ENCODE measurements at places on chromosomes 6 and 20.

DNA sequence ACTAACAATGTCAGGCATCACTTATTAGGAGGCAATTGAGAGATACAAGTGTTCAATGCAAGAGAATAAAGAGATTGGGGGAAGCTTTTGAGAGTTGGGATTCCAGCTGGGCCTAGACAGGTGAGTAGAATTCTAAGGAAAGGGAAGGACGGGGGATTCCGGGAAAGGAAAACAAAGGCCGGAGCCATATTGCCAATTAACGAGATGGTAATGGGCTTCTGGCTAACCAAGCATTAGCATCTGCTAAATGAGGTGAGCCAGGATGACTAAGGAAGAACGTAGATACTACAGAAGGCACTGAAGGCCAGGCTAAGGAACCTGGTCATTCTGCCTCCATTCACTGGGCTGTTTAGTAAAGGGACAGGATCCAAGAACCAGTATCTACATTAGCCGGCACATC lies 10.5 kb downstream of the FYN start:
- DNase-seq = no peak

DNA sequence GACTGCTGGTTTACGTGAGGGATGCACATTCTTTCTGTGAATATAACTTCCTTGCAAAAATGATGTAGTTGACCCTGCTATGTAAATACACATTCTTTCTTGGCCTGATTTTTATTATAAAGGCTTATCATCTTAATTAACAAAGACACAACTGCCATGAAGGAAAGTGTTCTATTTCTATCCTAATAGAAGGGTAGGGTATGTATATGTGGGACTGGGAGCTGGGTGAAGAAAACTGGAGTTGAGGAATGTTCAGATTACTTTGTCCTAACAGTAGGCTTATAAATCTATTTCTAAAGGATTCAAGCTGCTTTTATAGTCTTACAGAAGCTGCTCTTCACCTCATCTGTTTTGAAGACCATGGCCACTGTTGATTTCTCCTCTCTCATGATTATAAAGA lies 76.5 kb upstream of the RGS17 start:
- DNase-seq = no peak

DNA sequence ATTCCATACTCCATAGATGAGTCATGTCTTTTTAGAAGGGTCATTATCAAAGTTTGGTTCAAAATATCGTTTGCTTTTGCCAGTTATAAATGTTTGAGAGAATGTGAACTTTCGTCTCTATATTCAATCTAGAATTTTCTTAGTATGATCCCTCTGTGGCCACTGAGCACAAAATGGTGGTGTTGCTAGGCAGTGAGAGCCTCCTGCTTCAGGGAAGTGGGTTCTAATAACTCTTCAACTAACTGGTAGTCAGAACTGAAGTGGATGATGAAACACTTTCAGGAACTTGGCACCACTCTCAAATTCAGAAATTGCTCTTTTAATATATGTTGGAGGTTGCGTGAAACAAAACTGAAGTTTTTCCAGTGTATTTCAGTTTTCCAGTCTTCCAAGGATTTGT lies 125.0 kb upstream of the DOK5 start:
- no peak for DNase-seq

- DNase-seq = no peak
Measured at GRCh38 chr6:96195272-96195671, 179.5 kb downstream of the FUT9 start.

DNA sequence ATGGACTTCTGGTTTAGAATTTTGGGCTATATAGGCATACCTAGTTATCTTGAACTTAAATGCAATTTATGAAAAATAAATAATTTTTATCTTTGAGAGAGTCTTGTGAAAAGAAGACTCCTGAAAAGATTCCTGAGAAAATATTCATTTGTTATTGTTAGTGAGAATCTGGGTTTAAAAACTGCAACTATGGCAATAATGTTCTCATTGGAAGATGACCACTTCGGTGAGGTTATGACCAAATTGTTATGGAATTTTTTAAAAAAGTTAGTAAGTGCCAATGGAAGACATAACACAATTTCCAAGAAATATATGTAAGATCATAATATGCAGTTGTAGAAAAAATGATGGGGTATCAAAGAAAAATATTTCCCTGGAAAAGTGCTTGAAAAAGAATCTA lies 46.3 kb downstream of the GRIK2 start:
- no peak for DNase-seq

DNA sequence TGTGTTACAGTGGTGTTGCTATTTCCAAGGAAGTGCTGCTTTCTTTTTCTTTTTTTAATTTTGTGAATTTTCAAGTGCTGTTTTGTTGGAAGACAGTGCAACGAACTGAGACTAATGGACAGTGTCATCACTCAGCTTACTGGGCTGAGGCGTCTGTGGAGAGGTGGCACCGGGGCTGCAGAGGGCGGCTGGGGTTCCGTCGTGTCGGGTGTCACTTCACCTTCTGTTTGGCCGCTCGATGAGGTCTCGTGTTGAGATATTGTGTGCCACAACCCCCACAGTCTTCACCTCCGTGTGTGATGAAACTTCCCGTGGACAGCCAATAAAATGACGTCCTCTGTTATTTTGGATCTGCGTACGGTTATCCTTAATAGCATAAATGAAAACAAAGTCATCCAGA lies 149.4 kb upstream of the SNX9 start:
- no peak for DNase-seq

GRCh38 chr20:33067806-33068205 lies 11.6 kb upstream of the BPIFB4 start:
- DNase-seq = no peak

DNA sequence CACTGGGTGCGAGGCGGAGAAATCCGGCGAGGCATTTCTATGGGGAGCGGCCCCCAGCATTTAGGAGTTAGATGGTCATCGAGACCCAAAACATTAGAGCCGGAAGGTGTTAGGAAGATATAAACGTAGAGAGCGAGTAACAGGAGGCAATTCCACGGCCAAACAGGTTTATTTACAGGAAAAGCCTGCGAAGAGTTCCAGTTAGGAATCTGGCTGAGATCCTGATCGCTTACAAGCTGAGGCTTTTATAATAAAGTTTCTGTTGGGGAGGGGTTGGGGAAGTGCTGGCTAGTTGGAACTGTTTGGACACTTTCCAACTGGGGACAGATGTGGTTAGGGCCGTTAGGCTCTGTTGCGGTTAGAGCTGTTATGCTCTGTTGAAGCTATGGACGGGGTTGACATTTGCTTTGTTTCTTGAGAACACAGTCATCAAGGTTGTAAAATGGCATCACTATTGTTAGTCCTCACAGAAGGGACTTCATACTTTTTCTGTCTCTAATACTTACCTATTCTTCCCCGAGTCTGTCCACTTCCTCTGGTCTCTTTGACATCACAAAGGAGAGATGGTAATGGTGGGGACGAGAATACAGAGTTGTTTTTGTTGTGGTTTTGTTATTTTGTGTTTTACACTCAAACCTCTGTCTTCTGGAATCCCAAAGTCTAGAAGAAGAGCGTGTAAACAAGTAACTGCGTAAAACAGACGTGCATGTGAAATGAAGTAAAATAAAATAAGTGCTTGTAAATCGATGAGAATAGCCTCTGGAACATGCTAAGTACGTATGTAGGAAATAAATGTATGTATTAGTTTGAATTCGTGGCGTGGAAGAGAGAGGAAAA lies 554 bp upstream of the ZSCAN31 start:
- no peak for DNase-seq

- no peak for DNase-seq
Measured at GRCh38 chr6:7232351-7232750, 80.6 kb downstream of the SSR1 start.

- DNase-seq = no peak
Measured at GRCh38 chr6:112251171-112251875, 3.0 kb downstream of the LAMA4 start.

DNA sequence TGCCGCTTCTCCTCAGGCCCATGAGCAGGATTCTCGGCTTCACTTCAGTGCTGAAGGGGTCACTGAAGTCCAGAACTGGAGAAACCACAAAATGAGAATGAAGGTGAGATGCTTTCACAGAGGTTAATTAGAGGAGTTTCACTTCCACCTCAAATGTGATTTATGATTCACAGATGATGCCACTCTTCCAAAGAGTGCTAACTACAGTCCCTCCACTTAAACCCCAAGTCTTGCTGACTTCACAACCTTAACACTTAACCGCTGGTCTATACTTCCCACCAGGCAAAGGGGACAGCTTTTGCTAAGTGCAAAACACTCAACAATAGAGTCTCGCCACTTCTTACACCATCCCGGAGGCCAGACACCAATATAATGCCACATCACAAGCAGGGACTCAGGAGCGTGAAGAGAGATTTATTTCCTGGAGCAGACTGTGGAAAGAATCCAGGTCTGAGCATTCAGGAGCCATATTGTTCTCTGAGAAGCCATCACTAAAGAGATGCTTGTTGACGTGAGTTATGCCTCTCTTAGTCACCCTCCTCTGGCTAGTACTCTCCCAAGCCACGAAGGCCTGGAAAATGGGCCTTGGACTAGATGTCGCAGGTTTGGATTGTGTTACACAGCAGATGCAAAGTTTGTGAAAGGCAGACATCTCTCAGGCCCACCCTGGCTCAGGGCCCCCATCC lies 24.4 kb downstream of the RRAGD start:
- DNase-seq = no peak

- no peak for DNase-seq
Measured at GRCh38 chr20:41395667-41396664, 29.3 kb upstream of the EMILIN3 start.

DNA sequence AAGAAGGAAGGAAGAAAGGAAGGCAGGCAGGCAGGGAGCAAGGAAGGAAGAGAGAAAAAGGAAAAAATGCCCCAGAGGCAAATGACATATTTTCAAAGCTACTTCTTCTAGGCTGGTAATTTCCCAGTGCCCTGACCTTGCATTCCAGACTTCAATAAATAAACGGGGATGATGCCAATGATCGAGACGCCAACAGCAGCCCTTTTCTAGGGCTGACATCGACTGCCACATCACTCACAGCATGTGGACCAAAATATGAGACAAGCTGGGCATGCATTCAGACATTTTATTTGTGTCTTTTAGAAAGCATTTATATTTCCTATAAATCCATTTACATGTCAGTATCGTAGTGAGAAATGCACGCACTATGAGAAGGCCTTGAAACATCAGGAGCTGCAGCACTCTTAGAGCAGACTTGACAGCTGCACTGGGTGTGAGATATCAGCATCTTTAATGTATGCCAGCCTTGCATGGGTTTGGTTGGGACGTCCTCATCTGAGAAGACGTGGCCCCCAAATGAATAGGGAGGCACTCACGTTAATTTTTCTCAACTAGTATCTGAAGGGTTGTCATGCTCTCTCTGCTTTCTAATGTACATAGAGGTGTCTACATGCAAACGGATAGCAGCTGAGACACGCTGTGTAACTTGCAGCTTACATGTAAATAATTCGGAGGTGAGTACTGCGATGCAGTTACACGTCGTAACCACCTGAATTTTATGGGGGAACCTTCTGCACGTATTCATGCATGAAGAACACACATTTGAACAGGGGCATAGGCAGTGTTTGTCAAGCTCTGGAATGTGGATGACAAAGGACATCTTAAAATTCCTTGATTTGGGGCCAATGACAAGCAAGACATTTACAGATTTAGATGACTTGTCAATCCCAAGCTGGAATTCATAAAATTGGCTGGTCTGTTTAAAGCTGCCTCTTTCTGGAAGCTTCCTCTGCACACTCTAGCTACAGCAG lies 149.1 kb upstream of the AGPAT4 start:
- DNase-seq = no peak

GRCh38 chr6:117530467-117531242 lies 48.2 kb downstream of the DCBLD1 start:
- DNase-seq = no peak

DNA sequence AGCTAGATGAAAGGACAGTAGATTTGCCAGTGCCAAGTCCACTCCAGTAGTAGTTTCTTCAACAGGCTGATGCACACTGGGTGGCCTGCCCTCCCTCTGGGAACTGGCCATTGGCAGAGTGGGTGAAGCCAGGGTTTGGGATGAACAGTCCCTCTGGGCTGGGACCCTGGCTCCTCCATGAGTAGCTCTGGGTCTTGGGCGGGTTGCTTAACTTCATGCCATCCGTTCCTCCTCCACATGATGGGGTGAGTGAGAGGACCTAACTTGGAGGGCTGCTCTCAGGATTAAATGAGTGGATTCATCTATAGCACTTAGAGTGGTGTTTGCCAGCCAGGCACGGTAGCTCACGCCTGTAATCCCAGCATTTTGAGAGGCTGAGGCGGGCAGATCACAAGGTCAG lies 47.2 kb downstream of the PLAGL2 start:
- DNase-seq = no peak

DNA sequence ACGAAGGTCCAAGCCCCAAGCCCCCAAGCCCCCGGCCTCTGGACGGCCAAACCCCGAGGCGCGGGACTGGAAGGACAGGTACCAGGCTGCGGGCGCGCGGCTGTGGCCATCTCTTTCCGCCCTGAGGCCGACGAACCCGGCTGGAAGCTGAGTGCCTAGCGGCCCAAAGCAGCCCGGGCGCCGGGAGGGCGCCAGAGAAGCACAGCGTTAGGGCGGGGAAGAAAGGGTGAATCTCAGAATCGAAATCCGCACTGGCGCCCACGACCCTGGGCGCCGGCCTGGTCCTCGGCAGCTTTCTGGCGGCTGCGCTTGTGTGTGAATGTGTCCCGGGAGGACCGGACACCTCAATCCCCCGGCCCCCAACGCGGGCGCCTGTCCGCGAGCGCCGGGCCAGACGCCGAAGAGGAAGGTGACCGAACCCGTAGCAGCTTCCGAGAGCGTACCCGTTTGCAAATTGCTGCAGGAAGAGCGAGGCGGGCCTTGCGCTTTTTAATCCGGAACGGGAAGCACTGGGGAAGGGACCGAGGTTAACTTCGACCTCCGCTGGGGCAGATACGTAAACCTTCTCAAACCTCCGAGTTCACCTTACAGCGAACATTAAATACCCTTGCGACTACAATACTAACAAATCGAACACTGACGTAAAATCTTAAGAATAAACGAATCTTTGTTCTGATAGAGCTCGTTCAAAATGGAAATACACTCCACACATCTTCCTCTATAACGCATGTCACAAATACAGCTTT lies 2.9 kb downstream of the NRN1 start:
- no peak for DNase-seq

- DNase-seq = no peak
Measured at GRCh38 chr20:61449057-61449609, 197.1 kb downstream of the CDH4 start.

GRCh38 chr20:41222703-41223102 lies 85.4 kb downstream of the PLCG1 start:
- no peak for DNase-seq

- DNase-seq = no peak
Measured at GRCh38 chr6:145110109-145110508, 625.2 kb downstream of the EPM2A start.

DNA sequence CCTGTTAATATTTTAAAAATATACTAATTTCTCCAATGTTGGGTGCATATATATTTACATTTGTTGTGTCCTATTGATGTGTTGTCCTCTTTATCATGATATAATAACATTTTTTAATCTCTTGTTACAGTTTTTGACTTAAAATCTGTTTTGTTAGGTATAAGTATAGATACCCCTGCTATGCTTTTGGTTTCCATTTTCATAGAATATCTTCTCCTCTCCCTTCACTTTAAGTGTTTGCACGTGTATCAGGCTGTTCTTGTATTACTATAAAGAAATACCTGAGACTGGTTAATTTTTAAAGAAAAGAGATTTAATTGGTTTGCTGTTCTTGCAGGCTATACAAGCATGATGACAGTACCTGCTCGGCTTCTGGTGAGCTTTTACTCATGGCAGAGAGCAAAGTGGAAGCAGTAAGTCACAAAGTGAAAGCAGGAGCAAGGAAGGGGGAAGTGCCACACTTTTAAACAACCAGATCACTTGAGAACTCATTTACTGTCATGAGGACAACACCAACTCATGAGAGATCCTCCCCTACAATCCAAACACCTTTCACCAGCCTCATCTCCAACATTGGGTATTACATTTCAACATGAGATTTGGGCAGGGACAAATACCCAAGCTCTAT lies 340.5 kb upstream of the SYNCRIP start:
- no peak for DNase-seq

All from D721Med (cell line).